T-cell (primary cell): ENCODE measurements at places on chromosomes 1 and 21.
A peak's percentile ranks its signal among the peaks of the same experiment; 100 is the strongest.

- no peak for DNase-seq
Measured at GRCh38 chr21:28882345-28882744, 110.3 kb downstream of the LTN1 start.

DNA sequence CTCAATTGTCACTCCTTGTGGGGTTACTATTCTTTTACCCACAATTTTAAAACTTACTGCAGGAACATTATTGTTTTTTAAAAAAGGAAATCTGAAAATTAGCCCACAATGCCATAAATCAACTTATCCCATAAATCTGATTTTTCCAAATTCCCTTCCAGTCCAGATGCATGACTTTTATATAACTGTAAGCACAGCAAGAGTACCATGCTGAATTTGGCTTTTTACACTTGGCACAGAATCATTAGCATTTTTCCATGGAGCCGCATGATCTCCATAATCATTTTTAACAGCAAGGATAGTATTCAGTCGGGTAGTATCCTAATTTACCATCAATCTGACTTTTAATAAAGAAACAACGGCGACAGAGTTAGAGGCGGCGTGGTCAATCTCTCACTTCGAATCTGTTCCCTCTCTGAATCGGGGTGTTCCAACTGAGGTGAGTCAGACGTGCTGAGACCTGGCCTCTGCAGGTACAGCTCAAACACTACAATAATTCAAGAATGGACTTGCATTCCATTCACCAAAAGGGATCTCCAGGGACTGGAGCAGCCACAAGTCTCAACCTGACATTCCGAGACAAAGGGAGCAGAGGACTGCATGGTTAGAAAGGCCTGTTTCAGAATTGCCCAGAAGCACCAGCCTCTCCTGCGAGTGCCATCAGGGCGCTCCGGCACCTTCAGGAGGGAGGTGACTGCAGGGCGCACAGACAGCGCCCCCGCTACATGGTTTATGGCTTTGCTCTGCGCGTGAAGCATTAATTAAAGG lies 48.9 kb downstream of the SLC66A1 start:
- no peak for DNase-seq

- no peak for DNase-seq
Measured at GRCh38 chr1:168987330-168987729, 119.2 kb upstream of the ATP1B1 start.

GRCh38 chr1:79323239-79324025 lies 316.9 kb upstream of the ADGRL4 start:
- no peak for DNase-seq

DNA sequence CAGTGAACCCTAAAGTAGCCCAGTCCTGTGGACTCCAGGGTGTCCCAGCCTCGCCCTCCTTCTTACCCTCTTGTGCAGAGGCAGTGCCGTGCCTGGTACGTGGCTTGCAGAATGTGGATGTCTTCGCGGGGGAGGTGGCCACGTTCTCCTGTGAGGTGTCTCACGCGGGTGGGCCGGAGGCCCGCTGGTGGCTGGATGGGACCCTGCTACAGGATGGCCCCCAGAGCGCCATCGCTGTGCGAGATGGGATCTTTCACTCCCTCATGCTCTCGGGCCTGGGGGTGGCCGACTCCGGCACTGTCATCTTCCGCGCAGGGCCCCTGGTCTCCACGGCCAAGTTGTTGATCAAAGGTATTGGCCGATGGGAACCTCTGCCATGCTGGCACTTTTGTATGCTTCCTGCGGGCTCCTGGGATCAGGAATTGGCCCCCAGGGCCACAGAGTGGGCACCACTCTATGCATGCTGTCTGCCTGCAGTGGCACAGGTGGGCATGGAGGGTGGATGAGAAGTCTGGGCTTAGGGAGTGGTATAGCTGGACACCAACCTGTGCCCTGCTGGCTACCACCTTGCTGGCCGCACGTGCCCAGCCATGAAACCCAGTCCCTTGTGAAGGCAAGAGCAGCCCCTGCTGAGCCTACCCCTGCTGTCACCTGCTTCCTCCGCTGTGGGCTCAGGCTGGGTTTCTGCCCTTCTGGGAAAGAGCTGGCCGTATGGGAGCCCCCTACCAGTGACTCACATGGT lies 92.9 kb downstream of the TRIM11 start:
- DNase-seq, result peak; percentile 1

GRCh38 chr1:233885196-233885920 lies 19.1 kb upstream of the SLC35F3 start:
- no peak for DNase-seq

DNA sequence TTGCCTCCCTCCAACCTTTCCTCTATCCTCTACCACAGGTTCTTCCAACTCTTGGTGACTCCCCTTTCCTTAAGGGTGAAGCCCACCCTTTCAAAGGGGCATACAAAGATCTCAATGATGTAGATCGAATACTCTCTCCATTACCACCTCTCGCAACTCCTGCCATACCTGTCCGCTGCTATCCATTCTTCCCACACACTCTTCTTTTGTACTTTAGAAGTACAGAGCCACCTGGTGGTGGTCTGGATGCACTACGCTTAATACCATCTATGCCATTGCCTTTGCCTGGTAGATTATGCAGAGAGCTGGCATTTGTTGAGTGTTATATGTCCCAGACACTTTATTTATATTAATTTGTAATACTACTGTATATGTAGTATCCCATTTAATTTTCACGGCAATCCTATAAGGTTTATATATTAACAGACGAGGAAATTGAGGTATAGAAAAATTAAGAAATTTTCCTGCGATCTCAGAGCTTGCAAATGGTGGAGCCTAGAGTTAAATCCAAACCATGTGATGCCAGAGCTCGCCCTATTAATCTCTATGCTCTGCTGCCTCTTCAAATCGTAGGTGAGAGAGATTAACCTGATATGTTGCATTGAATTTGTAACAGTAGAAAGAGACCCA lies 22.9 kb downstream of the TSHB start:
- DNase-seq, result no peak

GRCh38 chr21:32306021-32306780 lies 7.5 kb downstream of the MRAP start:
- no peak for DNase-seq

DNA sequence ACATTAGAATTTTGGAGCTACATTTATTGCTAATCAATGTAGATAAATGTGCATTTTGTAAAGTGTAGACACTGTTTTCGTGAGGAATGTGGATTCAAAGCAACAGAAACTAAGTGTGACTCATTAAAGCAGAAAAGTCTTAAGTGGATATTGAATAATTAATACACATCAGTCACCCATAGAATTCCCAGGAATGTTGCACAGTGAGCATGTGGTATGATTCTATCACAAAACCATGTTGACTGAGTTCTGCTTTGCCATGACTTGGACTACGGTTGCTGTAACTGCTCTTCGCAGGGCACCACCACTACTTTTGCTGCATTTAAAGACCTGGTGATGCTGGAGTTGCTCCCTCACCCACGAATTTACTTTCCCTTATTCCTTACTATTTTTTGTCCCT lies 471.8 kb downstream of the KCNT2 start:
- no peak for DNase-seq

- DNase-seq, result no peak
Measured at GRCh38 chr1:197787056-197787455, 11.8 kb upstream of the DENND1B start.

- no peak for DNase-seq
Measured at GRCh38 chr1:110684491-110684890, 9.8 kb upstream of the KCNA3 start.

DNA sequence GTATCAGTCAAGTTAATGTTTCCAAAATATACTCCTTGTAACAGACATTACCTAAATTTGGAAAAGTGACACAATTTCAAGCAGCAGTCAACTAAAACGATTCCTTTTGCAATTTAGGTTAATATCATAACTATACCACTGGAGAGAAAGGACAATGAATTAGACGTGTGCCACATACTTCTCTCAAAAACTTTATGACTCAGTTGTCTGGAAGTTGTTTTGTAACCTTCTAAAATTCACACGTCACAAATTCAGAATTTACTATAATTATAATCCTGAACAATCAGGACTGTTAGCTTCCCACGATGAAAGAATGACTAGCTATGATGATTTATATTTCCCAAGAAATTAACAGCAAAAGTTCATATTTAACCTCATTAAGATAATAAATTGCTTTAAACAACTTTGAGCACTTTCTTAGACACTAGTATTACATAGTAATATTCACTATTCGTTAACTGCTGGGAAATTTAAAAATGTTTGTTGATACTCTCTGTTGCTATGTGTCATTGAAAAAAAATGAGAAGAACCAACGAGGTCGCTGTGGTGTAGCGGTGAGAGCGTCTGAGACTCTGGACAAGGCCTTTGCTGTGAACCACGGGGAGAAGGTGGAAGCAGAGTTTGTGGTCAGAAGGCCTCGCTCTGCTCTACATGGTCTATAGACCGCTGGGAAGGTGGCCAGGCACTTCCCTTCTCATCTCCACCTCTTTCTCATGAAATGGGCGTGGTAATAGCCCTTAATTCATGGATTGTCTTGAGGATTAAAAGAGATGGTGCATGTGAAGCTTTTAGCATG lies 27.9 kb upstream of the BATF3 start:
- peak; percentile 26 for DNase-seq

- peak; percentile 41 for DNase-seq
Measured at GRCh38 chr1:111615870-111616715, 3.5 kb upstream of the RAP1A start.

DNA sequence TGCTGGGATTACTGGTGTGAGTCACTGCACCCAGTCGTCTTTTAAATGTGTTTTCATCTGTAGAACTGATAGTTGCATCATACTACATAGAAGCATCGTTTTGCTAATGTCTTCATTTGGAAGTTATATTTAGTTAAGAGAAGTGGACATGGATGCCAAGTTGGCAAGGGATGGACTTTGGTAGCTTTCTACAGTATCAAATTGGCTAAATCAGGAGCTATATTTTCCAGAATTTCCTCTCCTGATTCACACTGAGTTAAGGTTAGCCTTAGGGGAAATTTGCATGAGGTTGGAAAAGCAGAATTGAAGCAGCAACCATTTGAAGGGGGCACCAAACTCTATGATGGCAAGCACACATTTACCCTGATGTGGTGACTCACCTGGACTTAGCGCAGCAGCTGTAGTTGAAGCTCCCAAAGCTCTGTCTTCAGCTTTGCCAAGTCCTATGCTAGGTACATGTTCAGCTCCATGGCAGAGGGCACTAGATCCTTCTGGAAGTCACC lies 43.9 kb downstream of the DUSP10 start:
- no peak for DNase-seq

DNA sequence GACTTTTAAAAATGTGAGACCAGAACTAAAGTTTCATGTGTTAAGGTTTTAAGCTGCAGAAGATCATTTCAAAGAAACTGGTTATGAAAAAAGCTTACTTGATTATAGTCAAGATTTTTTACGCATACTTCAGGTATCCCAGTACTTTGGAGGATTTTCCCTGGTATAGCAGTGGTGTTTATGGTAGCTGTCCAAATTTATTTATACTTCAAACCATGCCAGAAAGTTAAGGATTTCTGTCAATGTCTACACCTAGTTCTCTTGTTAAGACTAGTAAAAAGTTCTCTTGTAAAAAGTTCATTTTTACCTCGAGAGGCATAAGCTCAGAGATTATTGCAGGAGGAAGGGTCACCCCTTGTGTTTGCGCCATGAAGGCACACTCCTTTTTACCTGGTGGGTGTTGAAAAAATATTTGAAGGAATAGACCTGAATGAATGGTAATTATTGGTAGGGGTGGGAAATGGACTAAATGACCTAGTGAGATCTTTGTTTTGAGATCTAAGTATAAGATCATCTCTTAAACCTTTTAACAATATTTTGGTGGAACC lies 2.8 kb downstream of the DYRK1A start:
- DNase-seq, result no peak

GRCh38 chr1:216261631-216262030 lies 161.6 kb downstream of the USH2A start:
- no peak for DNase-seq

- DNase-seq, result no peak
Measured at GRCh38 chr1:94105581-94105952, 15.4 kb downstream of the ABCA4 start.

GRCh38 chr21:41511858-41512257 lies 3.9 kb upstream of the TMPRSS2 start:
- DNase-seq, result no peak

DNA sequence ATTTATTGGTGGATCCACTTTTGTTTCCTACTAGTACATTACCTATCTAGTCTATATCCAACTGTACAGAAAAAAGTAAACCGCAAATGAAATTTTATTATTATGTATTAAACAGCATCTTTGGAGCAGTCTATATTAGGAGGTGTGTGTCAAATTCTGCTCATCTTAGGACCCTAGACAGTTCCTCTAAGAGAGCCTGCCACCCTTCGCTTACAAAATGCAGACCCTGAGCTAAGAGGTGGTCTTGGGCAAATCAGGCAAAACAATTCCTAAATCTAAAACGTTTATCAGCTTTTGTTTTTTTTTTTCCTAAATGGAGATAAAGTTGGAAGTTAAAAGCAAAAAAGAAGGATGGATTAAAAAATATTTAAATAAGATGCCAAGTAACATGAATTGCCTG lies 85.3 kb downstream of the PBX1 start:
- DNase-seq, result no peak

DNA sequence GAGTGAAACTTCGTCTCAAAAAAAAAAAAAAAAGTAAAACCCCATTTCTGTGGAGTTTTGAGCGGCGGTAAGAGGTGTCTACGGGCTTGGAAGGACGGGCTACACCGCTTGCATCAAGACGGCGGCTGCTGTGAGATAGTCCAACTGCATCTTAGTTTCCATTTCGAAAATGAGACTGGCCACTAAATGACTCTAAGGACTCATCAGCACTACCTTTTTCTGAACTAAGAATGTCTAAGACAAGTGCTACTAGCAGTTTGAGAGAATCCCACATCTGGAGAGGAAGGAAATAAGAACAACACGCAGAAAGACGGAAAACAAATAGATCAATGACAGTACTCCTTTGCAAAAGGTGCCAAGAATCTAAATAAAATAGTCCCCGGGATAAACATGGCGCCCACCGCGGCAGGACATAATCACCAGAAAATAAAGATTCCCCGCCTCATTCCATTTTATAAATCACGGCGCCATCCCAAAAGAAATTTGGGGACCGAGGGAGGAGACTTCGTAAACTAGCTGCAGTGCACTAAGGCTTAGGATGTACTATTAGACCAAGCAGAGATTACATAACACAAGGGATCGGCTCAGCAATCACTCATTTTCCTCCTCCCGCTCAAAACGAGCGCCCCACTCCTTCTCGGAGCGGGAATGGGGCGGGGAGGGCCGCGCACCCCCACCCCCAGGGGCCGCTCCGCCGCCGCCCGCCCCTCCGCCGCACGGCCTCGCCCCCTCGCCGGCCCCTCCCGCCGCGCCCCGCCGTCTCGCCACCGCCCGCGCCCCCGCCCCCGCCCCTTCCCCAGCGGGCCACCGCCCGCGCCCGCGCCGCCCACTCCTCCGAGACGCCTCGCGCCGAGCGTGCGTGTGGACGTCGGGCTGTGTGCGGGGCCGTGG lies 1.1 kb downstream of the POGZ start:
- peak; percentile 59 for DNase-seq

DNA sequence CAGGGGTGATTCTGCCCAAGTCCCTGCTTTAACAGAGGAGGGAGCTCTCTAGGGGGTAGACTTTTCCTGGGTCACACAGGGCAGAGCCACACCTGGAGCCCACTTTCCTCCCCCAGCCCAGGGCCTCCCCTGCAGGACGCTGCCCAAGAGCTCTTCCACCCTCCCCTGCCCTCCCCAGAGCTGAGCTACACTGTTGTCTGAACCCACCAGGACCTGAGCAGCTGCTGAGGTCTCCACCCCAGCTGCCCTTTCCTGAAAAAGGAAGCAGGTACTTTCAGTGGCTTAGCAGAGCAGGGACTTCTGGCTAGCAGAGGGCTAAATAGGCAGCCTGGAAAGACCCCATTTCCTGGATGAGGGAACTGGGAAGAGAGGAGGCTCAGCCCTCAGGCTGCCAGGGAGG lies 169.3 kb upstream of the ETV3 start:
- DNase-seq, result no peak

GRCh38 chr1:173520799-173521198 lies 43.7 kb downstream of the PRDX6 start:
- no peak for DNase-seq

GRCh38 chr1:44417351-44418021 lies 12.4 kb downstream of the RNF220 start:
- no peak for DNase-seq
